ENCODE measurements at places on chromosomes 6 and 20. TPM values are rescaled to one million over a fixed set of nuclear protein-coding genes. Genes with fewer than 3 reads are reported as not detected.

The LAMA2 gene
- 20.8 TPM for total RNA-seq

DNA sequence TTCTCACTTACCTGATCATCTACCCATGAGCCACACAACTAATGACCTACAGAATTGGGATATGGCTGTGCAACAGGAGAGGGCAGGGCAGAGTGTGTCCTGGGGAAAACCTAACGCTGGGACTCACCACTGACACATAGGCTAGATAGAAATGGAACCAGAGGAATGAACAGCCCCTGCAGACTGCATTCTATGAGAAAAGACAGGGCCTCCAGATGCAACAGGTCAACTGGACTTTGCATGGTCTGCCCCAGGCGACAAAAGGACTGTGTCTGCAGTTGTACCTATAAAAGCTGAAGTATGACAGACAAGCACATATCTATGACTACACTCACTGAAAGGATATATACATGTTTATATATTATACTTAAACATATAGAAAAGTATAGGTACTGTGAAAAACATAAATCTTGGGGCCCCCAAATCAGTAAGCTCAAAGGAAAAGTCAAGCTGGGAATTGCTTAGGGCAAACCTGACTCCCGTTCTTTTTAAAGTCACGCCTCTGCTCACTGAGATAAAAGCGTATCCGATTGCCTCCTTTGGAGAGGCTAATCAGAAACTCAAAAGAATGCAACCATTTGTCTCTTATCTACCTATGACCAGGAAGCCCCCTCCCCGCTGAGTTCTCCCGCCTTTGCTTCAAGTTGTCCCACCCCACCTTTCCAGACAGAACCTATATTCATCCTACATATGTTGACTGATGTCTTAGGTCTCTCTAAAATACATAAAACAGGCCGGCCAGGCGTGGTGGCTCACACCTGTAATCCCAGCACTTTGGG lies 68.5 kb downstream of the EPB41L2 start:
- DNase-seq: no peak

The RALY gene
- 119 TPM for total RNA-seq

DNA sequence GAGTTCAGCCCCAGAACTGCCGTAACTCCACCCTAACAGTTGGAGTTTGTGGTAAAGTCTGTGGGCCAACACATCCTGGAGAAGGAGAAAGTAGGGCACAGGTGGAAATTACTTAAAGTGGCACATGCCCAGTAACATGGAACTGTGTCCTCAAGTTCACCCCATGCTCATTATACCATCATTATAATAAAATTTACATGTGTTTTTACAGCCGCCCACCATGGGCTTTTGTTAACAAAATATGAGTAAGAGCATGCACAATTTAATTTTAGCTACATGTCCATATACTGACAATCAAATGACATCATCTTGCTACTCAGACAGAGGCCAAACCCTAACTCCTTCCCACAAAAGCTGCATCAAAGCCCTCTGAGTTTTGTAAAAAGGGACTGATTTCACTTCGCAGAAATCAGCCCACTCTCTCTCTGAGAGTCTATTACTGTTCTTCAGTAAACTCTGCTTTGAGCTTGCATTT lies 17.3 kb upstream of the ELOVL4 start:
- no peak for DNase-seq

DNA sequence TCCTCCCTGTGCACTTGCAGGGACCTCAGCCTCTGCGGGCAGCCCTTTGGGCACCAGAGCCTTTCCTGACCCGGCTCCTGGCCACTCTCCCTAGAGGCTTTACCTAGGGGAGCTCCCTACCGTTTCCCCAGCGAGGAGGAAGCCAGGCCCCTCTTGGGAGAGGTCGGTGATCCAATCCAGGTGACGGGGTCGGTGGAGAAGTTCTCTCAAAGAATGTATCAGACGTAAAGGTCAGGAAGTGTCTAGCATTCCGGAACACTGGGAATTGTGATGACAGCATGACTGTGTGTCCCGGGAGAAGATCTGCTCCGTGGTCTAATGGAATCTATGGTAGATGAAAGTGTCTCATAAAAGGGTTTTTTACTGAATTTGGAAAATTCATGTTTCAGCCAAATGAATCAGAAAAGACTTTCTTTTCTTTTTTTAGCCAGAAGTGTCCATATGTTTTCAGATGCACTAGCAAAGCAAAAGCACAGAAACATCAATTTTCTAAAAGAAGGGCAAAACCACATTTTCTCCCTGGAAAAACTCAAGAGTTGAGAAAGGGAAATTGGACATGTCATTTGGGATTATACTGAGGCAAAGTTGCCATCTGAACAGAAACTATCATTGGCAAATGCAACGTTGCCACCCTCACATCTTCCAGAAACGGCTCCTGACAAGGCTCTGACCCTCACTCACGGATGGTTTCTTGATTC lies 289.4 kb downstream of the THBS2 start:
- DNase-seq: no peak

GRCh38 chr6:7523922-7524321 lies 17.5 kb upstream of the DSP start:
- DNase-seq: no peak

GRCh38 chr20:53439616-53440015 lies 154.0 kb downstream of the ZNF217 start:
- no peak for DNase-seq

DNA sequence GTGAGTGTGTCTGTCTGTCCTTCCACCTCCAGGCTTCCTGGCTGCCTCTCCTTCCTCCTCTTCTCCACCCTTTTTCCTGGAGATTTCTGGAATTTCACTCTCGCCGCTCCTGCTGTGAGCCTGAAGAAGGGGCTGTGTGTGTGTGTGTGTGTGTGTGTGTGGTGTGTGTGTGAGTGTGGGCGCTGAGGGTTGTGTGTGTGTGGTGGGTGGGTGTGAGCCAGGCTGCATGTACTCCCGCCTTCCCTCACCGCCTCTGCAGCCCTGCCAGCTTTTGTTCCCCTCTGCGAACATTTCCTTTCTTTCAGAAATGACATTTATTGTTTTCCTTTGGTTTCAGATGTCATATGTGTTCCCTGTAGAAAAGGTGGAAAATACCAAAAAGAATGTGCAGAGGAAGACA lies 76.0 kb downstream of the SRC start:
- no peak for DNase-seq

DNA sequence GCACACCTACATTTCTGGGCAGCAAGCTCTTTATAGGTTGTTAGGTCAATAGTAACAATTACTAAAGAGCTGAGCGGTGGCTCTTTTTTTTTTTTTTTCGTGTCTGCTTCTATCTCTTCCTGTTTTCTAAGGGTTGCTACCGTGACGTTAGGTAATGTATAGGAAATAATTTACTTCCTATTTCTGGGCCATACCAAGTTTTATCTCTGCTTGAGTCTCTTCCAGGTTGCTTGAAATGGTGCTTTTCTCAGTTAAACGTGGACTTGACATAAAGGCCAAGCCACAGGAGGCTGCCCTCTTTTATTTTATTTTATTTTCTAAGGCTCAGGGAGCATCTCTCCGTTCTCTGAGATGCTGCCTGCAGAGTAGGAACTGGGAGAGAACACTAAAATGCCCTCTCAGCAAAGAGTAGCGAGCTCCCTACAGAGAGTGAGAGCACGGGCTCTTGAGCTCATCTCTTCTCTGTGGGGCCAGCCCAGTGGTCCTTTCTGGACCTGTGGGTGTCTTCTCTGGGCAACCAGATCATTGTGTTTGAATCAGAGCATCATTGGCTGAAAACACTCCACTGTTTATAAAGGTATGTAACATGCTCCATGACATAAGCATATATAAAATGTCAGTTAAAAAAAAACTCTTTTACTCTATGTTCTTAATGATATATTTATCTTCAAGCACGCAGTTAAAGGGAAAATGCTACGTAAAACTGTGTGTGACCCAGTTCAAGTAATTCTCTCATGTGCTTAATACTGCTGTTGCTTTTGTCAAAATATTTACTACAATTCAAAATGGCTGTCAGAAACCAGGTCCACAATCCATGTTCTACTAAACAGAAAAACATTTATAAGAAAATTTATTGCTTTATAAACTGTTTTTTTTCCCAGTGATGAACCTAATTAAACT lies at the start of gene ZNF831:
TSS of gene ZNF831 (plus strand) at position 191 of the 900 bp plus-strand sequence. CDS start 27,199 bp downstream, outside the sequence.
- DNase-seq: no peak
